ENCODE measurements at places on chromosomes 16 and 17.

DNA sequence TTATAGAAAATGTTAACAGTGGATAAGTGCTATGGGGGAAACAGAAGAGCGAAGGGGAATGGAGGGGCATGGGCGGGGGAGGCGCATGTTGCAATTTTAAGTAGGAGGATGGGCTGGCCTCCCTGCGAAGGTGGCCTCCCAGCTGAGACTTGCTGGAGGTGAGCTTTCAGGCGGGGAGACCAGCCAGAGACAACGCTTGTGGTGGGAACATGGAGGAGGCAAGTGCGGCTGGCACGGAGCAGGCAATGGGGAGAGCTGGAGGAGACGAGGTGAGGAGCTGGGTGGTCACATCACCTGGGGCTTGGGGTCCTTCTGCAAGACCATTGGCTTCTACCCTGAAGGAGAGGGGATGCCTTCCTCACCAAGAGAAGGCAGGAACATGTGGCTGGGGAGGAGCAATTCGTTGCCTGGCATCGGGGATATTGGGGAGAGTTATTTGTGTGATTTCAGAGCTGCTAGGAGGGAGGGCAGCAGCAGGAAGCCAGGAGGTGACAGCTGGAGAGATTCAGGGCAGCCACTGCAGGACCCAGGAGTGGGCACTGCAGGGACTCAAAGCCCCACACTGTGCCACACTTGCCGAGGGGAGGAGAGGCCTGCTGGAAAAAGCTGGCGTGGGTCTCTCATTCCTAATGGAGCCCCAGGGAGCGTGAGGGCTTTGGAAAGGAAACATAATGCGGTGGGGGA lies 34.4 kb downstream of the PMFBP1 start:
- no peak for DNase-seq

DNA sequence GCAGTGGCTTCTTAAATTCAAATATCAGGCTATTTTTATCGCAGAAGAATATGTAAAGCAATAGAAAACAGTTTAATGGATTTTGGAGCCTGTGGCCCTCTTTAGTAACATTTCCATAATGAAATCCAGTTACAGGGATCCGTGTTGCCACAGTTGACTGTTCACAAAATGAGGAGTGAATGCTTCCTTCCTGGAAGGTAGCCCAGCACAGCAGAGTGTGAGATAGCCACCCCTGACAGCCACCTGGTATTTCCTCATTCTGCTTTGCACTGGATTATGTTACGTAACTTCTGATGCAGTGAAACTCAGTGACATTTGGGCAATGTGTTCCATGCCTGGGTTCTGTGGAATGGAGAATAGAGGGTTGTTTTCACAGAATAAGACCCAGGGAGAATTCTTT lies 517.2 kb downstream of the RBFOX1 start:
- no peak for DNase-seq

GRCh38 chr16:65888201-65888600 lies 478.3 kb upstream of the CDH5 start:
- no peak for DNase-seq

- DNase-seq: no peak
Observed at GRCh38 chr17:55825213-55825612, 74.4 kb downstream of the PCTP start.

DNA sequence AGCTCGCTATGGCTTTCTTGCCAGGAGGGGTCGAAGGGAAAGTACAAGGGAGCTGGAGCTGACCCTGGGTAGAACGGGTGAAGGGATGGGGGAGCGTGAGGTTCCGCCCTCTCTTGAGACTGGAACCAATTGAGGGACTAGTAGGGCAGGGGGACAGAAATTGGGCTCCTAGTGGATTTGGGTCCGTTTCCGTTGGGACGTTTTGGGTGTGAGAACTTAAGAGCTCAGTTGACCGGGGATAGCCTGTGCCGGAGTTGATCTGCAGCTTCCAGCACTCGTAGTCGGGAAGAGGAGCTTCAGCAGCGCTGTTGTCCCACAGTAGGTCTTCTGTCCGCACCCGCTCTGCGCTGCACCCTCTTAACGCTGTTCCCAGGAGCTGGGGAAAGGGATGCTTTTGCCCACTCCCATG lies 481 bp downstream of the CNTROB start:
- DNase-seq: no peak

- DNase-seq: no peak
Observed at GRCh38 chr17:42240201-42240600, 36.0 kb downstream of the STAT5B start.

- DNase-seq: no peak
Observed at GRCh38 chr17:8618825-8619224, 11.7 kb downstream of the MYH10 start.

- no peak for DNase-seq
Observed at GRCh38 chr16:53282975-53283946, 151.0 kb upstream of the RBL2 start.
